ENCODE measurements at places on chromosomes 12 and 14.

DNA sequence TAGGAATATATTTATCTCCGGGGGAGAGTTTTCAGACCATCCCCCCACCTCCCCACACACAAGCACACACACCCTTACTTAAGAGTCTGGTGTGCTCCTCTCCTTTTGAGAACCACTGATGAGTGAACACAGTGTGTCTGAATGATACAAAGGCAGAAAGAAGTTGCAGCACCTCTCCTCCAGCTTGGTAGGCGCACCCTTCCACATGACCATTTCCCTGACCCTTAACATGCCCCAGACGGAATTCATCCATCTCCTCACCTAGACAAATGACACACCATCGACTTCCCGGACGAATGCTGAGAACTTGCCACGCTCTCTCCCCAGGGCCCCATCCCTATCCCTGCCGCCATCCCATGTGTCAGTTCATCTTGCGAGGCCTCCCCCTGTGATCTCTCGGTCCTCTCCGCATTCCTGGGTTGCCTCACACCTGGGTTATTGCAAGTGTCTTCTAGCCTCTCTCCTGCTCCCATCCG is 3.9 kb downstream of the TNFRSF1A start:
- DNase-seq, result no peak

DNA sequence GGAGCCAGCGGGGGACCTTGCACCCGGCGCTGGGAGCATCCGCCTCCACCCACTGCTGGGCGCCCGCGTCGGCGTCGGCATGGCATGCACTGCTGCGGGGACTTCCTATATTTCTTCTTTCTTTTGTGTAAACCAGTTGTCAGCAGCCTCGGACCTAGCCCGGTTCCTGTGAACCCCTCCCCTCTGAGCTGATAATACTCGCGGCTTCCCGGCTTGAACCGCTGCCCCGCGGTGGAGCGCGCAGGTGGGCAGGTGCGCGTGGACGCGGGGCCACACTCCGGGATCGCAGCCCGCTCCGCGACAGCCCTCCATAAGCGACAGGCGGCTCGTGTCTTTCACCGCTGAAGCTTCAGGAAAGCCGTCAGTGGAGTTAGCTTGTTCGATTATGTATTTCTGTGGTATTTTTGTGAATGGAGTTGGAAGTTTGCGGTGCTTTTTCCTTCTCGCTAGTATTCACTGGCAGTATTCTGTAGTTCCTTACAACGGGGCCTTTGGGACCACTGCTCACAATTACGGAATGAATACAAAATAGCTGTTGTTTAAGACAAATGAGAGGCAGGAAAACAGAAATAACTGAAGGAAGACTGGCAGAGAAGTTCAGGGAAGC is 870 bp downstream of the BMAL2 start:
- no peak for DNase-seq

GRCh38 chr12:19741132-19741489 is 301.8 kb downstream of the AEBP2 start:
- DNase-seq, result no peak

GRCh38 chr12:1351926-1352325 is 242.5 kb downstream of the FBXL14 start:
- no peak for DNase-seq

- no peak for DNase-seq
These were observed 25.8 kb downstream of the PLEKHG3 start for GRCh38 chr14:64730061-64730440.

- no peak for DNase-seq
These were observed 112.2 kb downstream of the CHST11 start for GRCh38 chr12:104568935-104569334.

DNA sequence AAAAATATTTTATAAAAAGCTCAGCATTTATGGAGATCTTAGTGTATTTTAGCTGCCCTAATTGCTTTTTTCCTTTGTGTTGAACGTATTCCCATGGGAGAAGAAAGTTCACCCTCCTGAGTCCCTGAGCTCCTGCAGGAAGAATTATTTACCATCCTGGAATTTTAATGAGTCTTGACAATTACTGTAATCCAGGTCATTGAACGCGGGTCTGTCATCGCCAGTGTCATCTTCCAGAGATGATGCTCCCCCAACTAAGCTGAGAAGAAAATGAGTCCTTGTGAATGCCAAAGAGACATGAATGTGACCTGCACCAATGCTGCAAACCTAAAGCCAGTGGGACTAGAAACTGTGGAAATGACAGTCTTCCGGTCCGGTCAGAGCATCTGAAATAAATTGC is 129.5 kb downstream of the FBXL14 start:
- DNase-seq, result no peak

- no peak for DNase-seq
These were observed 14.7 kb downstream of the BTBD7 start for GRCh38 chr14:93317875-93318807.

DNA sequence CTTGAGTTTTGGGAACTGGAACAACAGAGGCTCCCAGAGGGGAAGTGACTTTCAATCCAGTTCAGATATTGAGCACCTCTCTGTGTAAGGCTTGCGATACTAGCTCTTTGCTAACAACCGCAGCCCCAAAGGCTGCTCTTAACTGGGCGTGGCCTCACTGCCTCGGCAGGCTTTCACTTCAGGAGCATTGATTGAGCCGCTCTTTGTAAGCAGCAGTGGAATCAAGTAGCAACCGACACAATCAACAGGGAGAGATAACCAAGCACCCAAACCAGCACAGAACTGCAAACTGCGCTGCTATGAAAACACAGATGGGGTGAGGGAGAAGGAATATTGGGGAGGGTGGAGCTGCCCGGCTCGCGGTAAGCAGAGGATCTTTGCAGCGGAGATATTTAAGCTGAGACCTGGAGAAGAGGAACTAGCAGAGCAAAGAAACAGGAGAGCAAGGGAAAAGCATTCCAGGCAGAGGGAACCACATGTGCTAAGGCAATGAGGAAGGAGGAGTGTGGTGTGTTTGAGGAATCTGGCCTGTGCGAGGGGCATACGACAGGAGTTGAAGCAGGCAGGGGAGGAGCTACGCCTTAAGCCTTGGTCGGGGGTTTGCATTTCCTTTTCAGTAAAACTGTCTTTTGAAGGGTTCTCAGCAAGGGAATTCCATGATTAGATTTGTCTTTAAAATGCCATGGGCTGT is 17.3 kb upstream of the YY1 start:
- DNase-seq, result no peak
